CD4-positive, alpha-beta T cell treated with Interleukin-6 for 4 hours (primary cell): ENCODE measurements at places on chromosomes 5 and 9.

- no peak for DNase-seq
Measured at GRCh38 chr5:147844846-147845245, 13.4 kb upstream of the SPINK1 start.

GRCh38 chr5:9564752-9565151 is 18.9 kb upstream of the SEMA5A start:
- no peak for DNase-seq

DNA sequence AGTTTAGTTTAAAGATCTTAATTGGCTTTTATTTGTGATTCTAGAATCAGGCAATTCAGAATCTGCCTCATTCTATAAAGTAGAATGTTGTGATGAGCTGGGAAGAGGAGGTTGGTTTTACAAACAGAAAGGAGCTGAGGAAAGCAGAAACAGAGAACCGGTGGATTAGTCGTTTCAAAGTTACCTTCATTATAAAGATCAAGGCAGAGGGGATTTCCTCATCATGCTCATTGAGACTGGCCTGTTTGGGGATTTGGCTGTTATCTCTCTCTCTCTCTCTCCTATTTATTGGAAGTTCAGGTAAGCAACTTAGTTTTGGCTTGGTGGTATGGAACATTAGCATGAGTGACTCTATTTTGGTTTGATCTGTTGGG is 134.0 kb downstream of the GCNT1 start:
- DNase-seq = no peak

DNA sequence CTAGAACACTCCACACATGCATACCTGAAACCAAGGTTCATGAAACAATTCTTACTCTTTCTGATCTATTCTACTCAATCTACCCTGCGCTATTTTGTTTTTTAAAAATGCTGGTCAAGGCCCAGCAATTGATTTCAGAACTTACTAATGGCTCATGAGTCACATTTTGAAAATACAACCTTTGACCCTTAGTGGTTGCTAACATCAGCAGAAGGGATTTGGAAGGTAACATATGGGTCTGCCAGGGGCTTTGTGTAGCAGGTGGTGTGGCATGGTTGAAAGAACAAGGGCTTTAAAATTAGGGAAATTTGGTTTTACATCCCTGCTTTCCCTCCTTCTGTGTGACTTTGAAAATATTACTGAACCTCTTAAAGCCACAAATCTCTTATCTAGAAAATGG is 101.4 kb downstream of the ATG10 start:
- no peak for DNase-seq
